Umbilical cord (tissue), 2 donors: ENCODE measurements at places on chromosomes 3 and 15. TPM values are rescaled to one million over a fixed set of nuclear protein-coding genes. Genes with fewer than 3 reads are reported as not detected.

GRCh38 chr15:64483749-64484148, 23.4 kb downstream of the ZNF609 start:
- no peak for DNase-seq

The APOD gene
- not detected for total RNA-seq

The ACVR2B gene
- 10.6 TPM for total RNA-seq

DNA sequence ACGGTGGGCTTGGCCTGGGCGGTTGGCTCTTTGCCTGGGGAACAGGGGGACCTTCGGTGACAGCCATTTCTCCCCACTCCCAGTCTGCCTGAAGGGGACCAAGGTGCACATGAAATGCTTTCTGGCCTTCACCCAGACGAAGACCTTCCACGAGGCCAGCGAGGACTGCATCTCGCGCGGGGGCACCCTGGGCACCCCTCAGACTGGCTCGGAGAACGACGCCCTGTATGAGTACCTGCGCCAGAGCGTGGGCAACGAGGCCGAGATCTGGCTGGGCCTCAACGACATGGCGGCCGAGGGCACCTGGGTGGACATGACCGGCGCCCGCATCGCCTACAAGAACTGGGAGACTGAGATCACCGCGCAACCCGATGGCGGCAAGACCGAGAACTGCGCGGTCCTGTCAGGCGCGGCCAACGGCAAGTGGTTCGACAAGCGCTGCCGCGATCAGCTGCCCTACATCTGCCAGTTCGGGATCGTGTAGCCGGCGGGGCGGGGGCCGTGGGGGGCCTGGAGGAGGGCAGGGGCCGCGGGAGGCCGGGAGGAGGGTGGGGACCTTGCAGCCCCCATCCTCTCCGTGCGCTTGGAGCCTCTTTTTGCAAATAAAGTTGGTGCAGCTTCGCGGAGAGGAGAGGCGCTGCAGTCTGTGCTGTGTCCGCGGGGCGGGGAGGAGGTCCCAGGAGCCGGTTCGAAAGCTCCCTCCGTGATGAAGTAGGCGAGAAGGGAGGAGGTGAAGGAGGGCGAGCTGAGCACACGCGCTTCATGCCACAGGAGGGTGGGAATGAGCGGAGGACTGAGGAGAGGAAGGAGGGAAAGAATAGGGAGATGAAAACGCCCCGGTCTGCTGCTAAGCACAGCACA, 9.6 kb downstream of the CLEC3B start:
- DNase-seq, result peak; percentile 47

DNA sequence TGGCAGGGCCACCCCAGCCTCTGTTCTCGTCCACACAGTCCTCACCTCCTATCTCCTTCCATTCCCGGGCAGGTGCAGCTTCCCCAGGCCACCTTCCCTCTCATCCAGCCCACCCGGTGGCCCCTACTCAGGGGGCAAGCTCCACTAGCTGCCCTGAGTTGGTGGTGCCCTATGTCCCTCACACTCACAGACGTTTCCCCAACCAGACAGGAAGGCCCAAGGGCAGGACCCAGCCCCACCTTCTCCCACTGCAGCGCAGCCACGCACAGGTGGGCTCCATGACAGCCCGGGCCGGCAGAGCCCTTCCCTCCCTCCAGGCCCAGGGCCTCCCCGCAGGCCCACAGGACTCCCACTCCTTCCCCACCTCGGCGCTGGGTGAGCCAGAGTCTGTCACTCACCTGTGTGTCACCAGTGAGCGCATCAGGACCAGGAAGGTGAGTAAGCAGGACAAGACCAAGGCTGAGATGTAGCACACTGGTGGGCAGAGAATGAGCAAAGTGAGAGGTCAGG, 11.1 kb downstream of the ISLR start:
- no peak for DNase-seq

GRCh38 chr3:18288243-18288642, 136.9 kb downstream of the SATB1 start:
- no peak for DNase-seq

- DNase-seq, result no peak
Measured at GRCh38 chr15:82968066-82968465, 15.5 kb upstream of the HOMER2 start.

GRCh38 chr3:46202535-46202934, 5.6 kb downstream of the CCR1 start:
- no peak for DNase-seq

The COPG1 gene
- 139 TPM for total RNA-seq

The ACKR4 gene
- 2.6 TPM for total RNA-seq

GRCh38 chr3:151816091-151816604, 2.2 kb downstream of the AADAC start:
- DNase-seq, result peak; percentile 38

GRCh38 chr3:140198242-140198641, 263.3 kb downstream of the CLSTN2 start:
- no peak for DNase-seq

DNA sequence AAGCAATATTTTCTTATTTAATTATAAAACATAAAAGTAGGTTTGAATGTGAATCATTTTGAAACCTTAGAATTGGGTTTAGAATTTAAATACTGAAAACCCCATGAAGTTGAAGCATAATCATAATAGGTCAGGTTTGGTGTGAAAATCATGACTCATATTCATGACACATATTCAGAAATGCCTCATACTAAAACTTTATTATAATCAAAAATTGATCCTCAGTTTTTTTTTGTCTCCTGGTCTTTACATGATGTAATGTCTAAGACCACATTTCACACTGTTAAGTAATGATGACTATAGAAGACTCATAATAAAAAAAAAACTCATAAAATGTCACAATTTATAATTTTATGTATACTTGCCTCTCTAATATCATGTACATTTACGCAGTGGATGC, 190.4 kb downstream of the FOXP1 start:
- DNase-seq, result no peak

The AADACL2 gene
- 8.7 TPM for total RNA-seq

The C3orf22 gene
- total RNA-seq, result 1.7 TPM

- no peak for DNase-seq
Measured at GRCh38 chr3:133277813-133278212, 122.0 kb upstream of the BFSP2 start.

DNA sequence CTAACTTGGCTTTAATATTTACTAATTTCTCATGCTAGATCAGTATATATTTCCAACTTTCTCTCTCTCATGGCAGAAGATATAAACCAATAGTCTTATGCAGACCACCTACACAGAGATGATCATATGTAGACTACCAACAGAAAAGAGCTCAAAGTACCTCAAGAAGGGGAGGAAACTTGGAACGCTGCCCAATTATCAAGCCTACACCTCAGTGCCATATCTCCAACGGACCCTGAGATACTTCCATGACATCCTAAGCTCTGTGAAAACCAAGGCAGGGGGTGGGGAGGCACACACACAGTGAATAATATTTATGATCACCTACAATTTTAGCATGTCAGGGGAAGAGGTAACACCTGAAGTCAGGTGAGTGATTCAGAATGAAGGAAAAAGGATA, 100.6 kb downstream of the STAG1 start:
- no peak for DNase-seq

The ARL8B gene
- 66.4 TPM for total RNA-seq

- no peak for DNase-seq
Measured at GRCh38 chr3:2872884-2873283, 237.3 kb downstream of the IL5RA start.
